ENCODE measurements at places on chromosomes 6 and 20.
A peak's percentile ranks its signal among the peaks of the same experiment; 100 is the strongest.

- DNase-seq: peak; percentile 65
Observed at GRCh38 chr20:44384423-44385027, 29.0 kb downstream of the HNF4A start.

GRCh38 chr20:48945840-48946514 is 24.5 kb downstream of the ARFGEF2 start:
- DNase-seq: peak; percentile 47

DNA sequence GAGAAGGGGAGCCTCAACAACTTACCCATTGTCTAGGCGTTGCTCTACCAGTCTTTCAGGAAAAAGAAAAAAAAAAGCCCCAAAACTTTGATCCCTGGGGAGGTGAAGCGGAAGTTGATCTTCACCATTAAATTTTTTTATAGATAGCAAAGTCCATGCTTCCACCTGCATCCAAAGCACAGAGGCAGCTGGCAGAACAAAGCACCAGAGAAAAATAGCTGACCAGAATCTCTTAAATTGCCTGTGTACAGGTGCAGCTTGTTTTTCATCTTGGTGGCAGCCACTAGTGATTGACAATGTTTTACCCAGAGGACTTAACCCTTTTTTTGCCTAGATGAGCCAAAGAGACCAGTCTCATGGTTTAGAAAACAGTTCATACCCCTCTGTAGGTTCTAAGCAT is 86.0 kb downstream of the MYB start:
- no peak for DNase-seq

DNA sequence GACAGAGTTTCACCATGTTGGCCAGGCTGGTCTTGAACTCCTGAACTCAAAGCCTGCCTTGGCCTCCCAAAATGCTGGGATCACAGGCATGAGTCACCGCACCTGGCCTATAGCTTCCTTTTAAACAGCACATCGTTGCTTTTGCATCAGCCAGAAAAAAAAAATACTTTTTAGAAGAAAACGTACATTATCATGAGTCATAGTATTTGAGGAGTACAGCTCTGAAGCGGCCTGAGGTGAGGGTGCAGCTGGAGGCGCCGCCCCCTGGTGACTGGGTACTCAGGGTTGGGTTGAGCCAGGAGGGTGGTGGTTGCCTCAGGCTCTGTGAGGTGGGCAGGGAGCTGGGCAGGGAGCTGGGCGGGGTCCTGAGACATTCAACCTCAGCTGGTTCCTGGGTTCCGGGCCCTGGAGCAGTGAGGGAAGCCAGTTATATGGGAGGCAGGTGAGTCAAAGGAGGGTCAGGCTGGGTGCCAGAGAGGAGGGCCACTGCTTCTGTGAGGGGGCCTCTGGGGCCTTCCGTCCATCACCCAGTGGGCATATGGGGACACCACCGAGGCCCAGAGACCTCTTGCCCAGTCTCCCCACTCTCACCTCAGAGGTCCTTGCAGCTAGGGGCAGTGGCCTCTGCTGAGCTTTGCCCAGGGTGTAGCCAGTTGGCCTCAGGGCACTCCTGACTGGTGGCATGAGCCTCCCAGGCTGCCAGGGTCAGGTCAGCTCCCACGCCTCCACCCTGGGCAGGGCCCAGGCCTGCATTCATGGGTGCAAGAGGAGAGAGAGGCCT is 11.7 kb upstream of the ID1 start:
- peak; percentile 91 for DNase-seq

- no peak for DNase-seq
Observed at GRCh38 chr20:50126662-50127061, 13.7 kb upstream of the UBE2V1 start.

GRCh38 chr6:71248306-71248765 is 40.3 kb upstream of the OGFRL1 start:
- DNase-seq: peak; percentile 43

GRCh38 chr6:104449918-104450317 is 409.8 kb downstream of the HACE1 start:
- DNase-seq: no peak

DNA sequence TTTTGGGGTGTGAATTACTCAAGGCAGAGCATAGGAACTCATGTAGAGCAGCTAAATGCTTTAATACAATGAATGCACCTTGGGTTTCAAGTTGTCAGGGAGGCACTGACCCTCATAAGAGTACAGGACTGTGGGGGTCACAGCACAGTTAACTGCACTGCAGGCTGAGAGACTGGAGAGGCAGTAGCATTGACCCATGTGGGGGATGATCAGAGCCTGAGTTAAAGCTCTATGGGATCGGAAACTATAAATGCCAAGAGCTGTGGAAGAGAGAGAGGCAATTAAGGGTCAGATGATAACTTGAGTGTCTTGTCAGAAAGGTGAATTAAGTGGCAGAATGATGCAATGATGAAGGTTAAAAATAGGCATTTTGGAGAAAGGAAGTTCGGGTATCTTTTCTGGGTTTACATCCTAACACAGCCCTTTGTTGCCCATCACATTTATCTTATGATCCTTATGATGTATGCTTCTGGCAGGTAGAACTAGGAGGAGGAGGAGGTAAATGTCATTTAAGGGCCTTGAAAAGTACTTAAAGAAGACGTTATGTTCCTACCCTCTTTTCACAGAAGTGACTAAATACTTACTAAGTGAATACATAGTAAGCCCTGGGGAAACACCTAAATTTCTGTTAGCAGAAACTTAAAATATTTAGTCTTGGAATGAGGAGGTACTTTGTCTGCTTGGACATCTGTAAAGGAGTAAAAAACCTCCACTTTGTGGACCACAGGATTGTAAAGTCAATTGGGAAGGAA is 24.2 kb downstream of the LRRC1 start:
- DNase-seq: no peak

GRCh38 chr6:112337209-112337638 is 9.9 kb upstream of the RFPL4B start:
- DNase-seq: peak; percentile 68

- DNase-seq: no peak
Observed at GRCh38 chr6:125793280-125793679, 2.5 kb downstream of the NCOA7 start.

DNA sequence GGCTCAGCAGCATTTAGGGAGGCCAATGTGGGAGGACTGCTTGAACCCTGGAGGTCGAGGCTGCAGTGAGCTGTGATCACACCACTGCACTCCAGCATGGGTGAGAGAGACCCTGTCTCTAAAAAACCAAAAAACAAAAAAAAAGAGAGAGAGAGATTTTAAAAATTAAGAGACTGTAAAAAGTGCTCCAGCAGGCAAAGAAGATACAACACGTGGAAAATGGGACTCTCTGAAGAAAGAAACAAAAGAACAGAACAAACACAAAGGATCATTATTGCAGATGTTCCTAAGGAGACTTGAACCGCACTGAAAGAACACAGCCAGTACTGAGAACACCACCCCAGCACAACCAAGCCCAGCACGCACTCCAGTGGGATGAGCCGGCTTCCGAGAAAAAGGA is 74.2 kb downstream of the TAF4 start:
- DNase-seq: no peak
